ENCODE measurements at places on chromosomes 11 and 22.
A peak's percentile ranks its signal among the peaks of the same experiment; 100 is the strongest.

- DNase-seq: no peak
Measured at GRCh38 chr22:35743326-35743860, 25.7 kb downstream of the APOL5 start.

DNA sequence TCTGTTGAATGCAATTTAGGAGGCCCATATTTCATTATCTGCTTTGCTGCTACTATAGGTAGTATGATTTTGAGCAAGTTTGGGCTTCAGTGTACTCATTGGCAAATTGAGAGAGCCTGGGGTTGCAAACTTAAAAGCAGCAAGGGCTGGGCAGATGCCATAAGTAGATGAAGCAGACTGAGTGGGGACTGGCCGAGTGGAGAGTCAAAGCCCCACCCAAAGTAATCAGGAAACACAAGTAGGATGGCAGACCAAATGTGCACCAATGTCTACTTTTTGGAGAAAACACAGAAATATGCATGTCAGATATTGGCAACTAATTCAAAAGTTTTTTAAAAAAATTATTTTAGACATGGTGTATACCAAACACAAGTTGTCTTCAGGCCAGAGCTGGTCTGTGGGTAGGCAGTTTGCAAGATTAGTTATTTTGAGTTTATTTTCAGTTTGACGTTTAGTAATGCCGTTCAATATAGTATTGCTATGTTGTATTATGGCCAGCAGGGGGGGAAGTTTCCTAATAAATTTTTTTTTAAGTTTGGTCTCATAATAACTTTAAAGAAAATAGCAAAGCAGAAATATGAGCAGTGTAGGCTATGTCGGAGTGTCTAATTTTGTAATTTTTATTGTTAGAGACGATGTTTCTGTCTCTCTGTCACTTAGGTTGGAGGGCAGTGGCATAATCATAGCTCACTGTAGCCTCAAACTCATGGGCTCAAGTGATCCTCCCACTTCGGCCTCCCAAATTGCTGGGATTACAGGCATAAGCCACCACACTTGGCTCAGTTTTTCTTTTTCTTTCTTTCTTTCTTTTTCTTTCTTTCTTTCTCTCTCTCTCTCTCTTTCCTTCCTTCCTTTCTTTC, 105.1 kb downstream of the HIPK3 start:
- peak; percentile 16 for DNase-seq

- no peak for DNase-seq
Measured at GRCh38 chr11:37721485-37721884, 1123.4 kb upstream of the RAG2 start.

DNA sequence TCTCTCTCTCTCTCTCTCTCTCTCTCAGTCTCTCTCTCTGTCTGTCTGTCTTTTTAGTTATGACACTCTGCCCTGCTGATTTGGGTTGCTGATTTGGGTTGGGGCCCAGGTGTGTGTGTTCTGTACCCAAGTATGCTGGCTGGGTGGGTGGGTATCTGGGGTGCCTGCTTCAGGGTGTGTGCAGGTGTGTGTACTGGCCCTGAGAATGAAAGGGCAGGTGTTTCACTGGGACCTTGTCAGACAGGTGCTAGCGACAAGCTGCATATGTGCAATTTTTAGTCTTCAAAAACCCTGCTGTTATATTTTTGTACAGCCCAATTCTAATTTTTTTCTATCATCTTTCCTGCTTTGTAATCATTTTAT, 943 bp downstream of the CSF2RB start:
- DNase-seq: no peak

- DNase-seq: no peak
Measured at GRCh38 chr11:73126804-73127480, 15.2 kb downstream of the FCHSD2 start.

Data from CD4-positive, alpha-beta T cell treated with Interleukin-6 at 100 ng/mL for 8 hours (primary cell).